ENCODE measurements at places on chromosomes 2 and 18. TPM values are rescaled to one million over a fixed set of nuclear protein-coding genes. Genes with fewer than 3 reads are reported as not detected.

DNA sequence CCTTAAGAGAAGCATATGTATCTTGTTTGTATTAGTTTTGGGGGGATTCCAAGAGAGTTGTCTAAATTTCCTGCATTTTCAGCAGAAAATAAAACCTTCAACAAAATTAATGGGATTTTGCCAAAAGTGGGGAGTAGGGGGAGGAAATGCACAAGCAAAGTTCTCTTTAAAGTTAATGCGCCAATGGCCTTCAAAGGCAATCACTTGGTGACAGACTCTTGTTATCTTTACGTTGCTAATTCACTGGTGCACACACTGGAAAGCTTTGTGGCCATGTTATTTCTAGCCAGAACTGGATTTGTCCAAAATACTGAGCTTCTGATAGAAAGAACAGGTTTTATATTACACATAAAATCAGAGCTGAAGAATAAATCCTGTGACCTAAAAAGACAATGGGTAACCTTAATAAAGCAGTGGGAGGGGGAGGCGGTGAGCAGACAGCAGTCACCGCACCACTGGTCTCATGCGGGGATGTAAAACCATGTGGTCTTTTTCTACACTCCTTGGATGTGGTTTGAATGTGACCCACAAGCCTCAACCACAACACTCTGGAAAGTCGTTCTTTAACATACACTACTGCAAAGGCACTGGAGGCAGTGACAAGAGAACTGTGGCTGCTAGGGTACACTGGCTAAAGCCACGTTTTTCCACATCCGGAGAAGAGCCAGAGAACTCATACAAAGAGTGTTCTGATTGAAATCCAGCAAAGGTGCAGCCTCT is 176.9 kb upstream of the SMAD7 start:
- no peak for DNase-seq

GRCh38 chr2:54435325-54436226 is 20.6 kb upstream of the SPTBN1 start:
- no peak for DNase-seq

The LRRC30 gene
- not detected for total RNA-seq

The C1QL2 gene
- not detected for total RNA-seq

- no peak for DNase-seq
These were observed 44.1 kb downstream of the TMEM163 start for GRCh38 chr2:134674687-134675086.

GRCh38 chr2:72950558-72951255 is 33.4 kb downstream of the EMX1 start:
- DNase-seq: no peak

The GPR17 gene
- not detected for total RNA-seq

The BOLL gene
- total RNA-seq: not detected

The SCYGR4 gene
- not detected for total RNA-seq

DNA sequence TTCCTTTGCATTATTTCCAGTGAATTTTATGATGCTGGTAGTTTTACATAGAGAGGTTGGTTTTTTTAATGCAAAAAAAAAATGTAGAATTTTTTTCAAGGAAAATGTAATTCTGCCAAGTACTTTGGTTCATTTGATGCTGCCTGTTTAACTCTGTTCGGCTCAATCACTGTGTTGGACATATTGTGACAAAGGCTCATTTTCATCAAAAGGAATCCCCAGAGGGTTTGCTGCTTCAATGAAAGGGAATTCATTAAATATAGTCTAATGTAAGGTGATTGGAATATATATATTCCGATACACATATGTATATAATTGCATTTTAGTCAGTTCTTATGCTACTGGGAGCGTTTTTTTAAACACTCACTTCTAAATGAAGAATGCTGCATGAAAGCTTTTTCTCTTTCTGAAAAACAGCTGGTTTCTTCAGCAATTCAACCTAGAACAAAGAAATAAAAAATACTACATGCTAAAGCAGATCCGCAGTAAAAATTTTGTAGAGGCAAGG is 314.6 kb upstream of the VWC2L start:
- DNase-seq: no peak

Measured in CD4-positive, alpha-beta T cell (primary cell).